ENCODE measurements at places on chromosomes 11 and 22.

GRCh38 chr11:45624095-45624494 lies 41.3 kb downstream of the CHST1 start:
- DNase-seq, result no peak

DNA sequence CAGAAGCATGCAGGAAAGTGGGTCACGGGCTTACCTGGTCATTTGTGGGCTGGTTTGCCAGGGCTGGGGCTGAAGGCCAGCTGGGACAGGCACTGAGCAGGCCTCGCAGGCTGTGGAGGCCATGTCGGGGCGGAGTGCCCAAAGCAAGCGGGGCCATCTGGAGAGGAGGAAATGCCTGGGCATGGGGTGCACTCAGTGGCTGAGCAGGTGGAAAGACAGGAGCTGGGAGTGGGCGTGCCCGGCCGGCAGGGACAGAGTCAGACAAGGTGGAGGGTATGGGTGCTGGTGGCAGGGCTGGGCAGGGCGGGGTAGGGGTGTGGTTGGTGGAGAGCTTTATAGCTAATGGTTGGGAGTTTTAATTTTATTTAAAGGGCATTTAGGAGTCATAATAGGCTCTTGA lies 27.4 kb downstream of the DAGLA start:
- DNase-seq, result no peak

DNA sequence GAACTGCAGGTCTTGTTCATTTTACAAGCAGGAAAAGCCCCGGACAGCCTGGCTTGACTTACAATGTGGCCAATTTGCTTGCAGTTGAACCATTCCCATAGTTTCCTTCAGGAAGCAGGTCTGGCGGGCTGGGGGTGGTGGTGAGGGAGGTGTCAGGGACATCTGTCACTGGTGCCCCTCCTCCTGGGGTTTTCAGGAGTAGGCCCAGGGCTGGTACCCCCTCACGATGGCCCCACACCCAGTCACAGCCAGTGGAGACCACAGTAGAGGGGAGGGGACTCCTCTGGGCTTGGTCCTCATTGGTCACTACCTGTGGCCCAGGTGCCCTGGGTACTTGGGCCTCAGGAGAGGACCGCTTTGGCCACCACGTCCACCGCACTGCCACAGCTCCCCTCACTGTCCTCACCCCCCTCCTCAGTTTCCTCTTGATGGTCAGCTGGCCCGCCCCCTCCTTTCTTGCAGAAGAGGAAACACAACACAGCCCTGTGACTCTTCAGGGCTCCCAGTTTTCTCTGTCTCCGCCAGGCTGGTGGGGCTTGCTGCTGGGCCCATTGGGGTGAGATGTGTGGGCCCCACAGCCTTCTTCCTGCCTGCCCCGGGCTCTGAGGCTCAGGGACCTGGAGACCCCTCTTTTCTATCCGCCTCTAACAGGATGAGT lies 39.8 kb upstream of the SHISAL1 start:
- DNase-seq, result no peak

- DNase-seq, result no peak
These were observed 42.4 kb upstream of the HIPK3 start for GRCh38 chr11:33214767-33215166.
